AG09309 (cell line): ENCODE measurements at places on chromosomes 1 and 21.
A peak's percentile ranks its signal among the peaks of the same experiment; 100 is the strongest.

DNA sequence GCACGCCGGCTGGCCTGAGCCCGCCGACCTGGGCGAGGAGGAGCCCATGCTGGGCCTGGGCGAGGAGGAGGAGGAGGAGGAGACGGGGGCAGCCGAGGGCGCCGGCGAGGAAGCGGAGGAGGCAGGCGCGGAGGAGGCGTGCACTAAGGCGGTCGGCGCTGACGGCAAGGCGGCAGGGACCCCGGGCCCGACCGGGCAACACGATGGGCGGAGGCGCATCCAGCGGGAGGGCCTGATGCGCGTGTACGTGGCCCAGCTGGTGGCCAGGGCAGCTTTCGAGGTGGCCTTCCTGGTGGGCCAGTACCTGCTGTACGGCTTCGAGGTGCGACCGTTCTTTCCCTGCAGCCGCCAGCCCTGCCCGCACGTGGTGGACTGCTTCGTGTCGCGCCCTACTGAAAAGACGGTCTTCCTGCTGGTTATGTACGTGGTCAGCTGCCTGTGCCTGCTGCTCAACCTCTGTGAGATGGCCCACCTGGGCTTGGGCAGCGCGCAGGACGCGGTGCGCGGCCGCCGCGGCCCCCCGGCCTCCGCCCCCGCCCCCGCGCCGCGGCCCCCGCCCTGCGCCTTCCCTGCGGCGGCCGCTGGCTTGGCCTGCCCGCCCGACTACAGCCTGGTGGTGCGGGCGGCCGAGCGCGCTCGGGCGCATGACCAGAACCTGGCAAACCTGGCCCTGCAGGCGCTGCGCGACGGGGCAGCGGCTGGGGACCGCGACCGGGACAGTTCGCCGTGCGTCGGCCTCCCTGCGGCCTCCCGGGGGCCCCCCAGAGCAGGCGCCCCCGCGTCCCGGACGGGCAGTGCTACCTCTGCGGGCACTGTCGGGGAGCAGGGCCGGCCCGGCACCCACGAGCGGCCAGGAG, 7.2 kb upstream of the IBA57 start:
- no peak for DNase-seq

DNA sequence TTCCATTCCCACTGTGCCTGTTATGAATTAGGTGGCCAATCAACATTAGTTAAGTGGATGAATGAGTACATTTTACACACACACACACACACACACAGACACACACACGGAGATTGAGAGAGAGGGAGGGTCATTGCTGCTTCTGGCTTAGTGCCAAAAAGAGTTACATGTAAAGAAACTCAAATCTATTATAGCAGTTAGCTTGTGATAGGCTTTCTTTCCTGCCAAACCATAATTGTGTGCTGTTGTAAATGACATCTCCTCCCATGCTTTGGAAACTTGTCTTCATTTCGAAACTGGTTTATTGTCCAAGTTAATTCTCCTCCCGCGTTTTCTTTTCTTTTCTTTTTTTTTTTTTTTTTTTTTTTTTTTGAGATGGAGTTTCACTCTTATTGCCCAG, 1.4 kb upstream of the MT1HL1 start:
- no peak for DNase-seq

DNA sequence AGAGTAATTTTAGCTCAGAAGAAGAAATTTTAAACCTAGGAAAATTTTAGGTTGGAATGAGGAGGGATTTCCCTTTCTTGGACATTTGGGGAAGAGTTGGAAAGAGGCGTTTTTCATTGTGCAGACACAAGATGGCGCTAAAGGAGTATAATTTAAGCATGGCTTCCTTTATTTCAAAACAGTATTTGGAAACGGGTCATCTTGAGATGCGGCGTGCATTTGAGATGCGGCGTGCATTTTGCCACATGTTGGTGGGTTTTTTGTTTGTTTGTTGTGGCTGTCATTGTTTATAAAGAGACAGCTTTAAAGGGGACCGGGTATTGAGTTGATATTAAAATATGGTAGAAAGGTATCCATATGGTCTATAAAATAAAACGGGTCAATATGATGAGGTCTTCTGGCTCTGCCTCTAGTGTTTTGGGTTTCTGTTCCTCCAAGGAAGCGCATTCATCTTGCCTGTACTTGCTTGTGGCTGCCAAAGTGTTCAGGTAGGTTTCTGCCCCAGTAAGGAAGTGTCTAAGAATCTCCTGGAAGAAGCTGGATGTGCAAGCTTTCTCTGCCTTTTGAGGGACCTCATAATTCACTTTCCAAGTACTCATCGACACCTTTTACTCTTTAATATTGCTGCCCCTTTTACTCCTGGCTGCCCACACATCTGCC, 210.3 kb downstream of the SLC35F3 start:
- DNase-seq = peak; percentile 10

GRCh38 chr1:117046781-117047180, 13.3 kb upstream of the TTF2 start:
- DNase-seq = no peak

DNA sequence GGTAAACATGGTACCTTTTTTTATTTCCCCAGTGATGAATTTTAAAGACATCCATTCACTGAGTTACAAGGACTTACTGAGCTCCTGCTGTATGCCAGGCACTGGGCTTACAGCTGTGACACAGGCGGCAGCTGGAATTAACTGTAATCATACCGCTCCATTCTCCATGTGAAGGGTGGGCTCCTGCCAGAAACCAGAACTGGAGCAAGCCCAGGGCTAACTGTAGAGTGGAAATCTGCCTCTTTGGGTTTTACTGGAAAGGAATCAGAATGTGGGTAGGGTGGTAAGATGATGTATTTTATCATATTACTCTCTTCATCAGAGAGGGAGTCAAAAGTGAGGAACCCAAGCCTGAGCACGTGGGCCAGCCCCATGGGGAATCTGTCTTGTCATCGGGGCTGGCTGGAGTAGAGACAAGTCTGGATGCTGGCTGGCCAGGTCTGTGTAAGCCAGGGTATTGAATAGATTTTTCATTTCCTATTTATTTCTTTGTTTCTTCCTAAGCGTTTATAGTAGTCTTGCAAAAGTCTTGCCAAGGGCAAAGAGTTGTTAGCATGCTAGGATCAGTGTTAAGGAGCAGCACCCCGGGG, 21.5 kb downstream of the FGGY start:
- DNase-seq = no peak

- DNase-seq = no peak
Observed at GRCh38 chr1:173276922-173277800, 70.0 kb upstream of the TNFSF4 start.

DNA sequence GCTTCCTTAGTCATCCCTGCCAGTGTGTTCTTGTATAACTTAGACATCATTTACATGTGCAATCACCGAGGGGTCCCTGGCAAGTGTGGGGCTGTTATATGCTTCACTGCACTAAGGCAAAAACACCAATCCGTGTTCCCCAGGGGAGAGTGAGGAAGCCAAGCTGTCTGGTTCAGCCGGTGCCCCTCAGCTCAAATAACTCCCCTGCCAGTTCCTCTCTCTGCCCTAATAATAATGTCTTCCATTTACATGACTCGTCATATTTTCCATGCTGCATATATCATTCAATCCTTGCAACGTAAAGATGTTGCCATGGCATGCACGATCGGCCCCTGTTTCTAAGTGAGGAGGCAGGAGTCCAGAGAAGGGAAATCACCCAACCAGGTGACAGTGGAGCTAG, 24.4 kb upstream of the NDC1 start:
- no peak for DNase-seq

- DNase-seq = peak; percentile 74
Observed at GRCh38 chr1:218735436-218736032, 390.4 kb downstream of the TGFB2 start.

GRCh38 chr1:224901087-224901810, 28.2 kb upstream of the DNAH14 start:
- DNase-seq = no peak

DNA sequence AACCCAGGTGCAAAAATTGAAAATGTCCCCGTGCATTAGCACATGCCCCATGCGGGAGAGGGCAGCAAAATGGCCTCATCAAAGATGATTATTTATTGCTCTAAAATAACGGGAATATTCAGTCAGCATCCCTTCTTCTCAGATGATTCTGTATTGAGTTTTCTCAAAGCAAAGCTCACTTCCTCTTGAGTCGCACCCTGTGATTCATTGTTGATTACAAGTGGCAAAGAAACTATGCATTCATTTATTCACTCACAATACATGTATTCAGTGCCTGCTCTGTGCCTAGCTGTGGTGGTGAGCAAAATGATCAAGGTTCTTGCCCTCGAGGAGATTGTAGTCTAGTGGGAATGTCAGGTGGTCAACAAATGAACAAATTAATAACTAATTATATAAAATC, 226.0 kb upstream of the KAZN start:
- no peak for DNase-seq

DNA sequence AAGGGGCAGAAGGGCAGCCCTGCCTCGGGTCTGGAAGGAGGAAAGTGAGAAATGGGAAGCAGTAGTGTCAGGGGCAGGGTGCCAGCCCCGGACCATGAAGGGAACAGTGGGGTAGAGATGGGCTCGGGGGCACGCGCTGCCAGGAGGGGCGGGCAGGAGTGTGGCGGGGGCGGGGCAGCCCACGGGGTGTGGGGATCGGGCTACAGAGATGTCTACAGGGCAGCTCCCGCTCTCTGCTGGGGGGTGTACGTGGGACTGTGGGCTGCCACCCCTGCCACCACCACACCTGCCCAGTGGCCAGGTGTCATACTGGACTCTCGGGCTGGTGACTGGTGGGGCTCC, 7.4 kb downstream of the ARHGEF16 start:
- no peak for DNase-seq

GRCh38 chr1:243526180-243526579, 270.3 kb downstream of the SDCCAG8 start:
- DNase-seq = no peak

DNA sequence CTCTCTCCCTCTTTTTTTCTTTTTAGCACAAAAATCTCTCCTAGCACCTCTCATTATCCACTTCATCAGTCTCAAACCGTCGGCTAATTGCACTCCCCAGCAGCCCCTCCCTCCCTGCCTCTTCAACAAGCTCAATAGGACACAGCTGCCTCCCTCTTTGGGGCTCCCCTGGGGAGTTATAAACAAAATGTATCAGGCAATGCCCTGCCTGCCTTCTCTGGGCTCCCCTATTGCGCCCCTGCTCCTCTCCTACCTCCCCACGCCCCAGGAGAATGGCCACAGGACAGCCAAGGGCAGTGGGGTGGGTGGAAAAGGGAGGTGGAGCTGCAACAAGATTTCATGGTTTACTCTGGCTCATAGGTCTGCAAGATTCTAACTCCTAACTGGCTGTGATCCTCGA, 147.1 kb upstream of the GRIK3 start:
- DNase-seq = no peak

GRCh38 chr1:12001249-12001917, 17.9 kb upstream of the MIIP start:
- peak; percentile 54 for DNase-seq

- DNase-seq = no peak
Observed at GRCh38 chr1:21050031-21050430, 126.7 kb downstream of the EIF4G3 start.

DNA sequence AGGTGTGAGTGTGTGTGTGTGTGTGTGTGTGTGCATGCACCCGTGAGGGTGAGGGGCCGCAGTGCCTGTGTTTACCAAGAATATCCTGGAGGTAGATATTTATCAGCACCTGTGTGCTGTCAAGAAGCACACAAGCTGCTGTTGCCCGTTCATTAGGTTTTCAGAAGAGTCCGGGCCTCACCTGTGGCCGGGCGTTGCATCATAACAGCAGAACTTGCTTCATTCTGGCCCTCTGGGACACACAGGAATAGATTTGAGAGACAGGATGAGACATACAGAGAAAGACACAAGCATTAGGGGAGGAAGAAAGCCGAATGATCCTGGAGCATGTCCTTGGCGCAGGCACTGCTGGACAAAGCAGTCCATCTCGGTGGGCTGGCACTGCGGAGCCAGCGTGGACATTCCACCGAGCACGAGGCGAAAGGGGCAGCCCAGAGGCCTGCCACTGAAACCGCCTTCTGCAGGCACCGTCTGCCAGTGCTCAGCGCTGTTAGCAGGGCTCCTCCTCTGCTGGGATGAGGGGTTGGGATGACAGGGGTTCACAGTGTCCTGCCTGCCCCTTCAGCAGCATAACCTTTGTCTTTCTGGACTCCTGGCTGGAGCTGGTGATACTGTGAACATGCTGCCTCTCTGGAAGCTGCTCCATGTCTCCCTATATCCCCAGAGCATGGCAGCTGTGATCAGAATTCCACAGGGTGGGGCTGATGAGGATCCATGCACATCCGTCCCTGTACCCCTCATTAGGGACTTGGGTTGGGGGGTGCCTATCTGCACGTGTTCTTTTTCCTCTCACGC, 81.1 kb downstream of the PEX14 start:
- DNase-seq = no peak

GRCh38 chr1:34896612-34897011, 32.8 kb downstream of the DLGAP3 start:
- no peak for DNase-seq

- no peak for DNase-seq
Observed at GRCh38 chr1:201568859-201569294, 29.9 kb downstream of the NAV1 start.

- no peak for DNase-seq
Observed at GRCh38 chr1:224678168-224678567, 62.1 kb downstream of the CNIH3 start.

DNA sequence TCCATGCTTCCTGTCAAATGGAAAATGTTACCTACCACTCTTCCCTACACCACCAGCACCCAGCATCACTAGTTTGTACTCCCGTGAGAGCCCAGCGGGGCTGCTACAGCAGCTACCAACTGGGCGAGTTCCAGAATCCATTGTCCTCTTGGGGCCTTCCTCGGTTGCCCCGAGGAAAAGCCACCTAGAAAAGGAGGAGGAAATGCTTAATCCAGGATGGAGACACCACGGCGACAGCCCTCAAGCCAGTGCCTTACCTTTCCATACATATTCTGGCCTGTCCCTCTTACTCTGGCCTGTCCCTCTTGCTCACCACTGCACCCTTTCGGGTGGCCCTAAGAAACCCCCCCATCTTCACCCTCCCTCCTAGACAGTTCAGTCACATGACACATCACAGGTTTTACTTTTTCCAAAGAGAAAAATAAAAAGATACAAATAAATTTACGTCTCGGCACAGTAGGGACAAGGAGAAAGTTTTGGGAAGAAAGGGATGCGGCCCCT, 478 bp downstream of the RIT1 start:
- no peak for DNase-seq

- no peak for DNase-seq
Observed at GRCh38 chr1:214027498-214027897, 39.7 kb downstream of the PROX1 start.

GRCh38 chr1:22117851-22118250, 25.0 kb downstream of the WNT4 start:
- DNase-seq = no peak
